ENCODE measurements at places on chromosomes 16 and 17.

DNA sequence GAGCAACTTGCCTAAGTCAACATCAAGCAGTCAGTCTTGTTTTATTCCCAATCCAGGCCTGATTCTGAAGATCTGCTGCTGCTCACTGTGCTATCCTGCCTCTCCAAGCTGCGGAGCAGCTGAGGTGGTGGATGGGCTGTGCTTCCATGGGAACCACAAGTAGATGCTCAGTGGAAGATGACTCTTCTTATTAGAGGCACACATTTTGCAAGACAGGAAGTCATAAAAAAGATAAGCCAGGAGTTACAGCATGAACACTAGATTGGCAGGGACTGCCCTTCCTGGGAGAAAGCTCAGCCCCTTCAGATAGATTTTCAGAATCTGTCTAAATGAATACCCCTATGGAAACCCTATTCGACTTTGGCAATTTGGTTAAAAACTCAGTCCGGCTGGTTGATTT is 143.1 kb downstream of the SHISA6 start:
- no peak for DNase-seq

GRCh38 chr17:8016632-8017424 is 14.4 kb downstream of the GUCY2D start:
- no peak for DNase-seq

DNA sequence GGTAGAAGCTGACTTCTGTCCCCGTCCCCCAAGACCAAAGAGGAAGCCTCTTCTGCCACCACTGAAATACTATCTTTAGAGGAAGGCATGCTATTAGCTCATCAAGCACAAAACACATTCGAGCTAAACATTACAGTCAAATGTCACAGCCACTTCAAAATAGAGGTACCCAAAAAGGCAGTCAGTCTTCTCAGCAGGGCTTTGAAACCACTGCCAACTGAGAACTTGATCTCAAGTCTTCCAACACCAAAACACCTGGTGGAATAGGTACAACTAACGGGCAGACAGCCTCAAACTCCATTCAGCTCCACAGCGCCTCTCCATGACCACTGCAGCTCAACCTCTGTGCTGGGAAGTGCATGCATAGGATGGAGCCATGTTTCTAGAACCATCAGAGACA is 36.0 kb downstream of the ZFHX3 start:
- DNase-seq: no peak

DNA sequence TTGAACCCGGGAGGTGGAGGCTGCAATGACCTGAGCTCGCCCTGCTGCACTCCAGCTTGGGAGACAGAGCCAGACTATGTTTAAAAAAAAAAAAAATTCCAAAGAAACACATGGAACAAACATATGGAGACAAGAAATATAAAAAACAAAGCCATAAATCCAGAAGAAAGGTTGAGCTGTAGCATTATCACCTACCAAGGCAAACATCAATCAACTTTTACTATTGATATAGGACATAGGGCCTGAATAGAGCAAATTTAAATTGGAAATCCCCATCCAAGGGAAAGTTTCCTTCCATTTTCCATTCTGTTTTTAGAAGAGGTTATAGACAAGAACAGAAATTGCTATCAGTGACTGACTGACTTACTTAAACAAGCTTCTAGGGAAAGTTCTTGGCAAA is 56.6 kb downstream of the SSH2 start:
- DNase-seq: no peak

- no peak for DNase-seq
Observed at GRCh38 chr17:8362651-8363332, 13.7 kb downstream of the KRABD2 start.

All from C1 segment of cervical spinal cord (tissue), 14 donors.